ENCODE measurements at places on chromosomes 7 and 10.

DNA sequence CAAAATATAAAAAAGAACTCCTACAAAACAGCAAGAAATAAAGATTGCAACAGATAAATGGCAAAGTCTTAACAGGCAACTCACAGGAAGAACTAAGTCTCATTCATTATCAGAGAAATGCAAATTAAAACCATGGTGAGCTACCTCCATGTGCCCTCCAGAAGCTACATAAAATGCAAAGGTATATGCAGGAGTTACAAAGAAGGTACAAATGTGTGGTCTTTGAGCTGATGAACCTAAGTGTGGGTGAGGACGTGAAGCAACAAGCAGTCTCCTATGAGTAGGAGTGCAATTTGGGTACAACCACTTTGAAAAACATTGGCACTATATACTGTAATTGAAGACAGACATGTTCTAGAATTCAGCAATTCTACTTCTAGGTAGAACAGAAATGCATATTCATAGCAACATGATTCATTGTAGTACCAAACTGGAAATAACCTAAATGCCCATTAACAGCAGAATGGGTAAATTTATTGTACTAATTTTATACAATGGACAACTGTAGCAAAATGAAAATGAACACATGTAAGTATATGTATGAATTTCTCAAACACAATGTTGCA is 61.6 kb upstream of the KCNMA1 start:
- DNase-seq: no peak

GRCh38 chr10:54993148-54993547 is 192.1 kb upstream of the PCDH15 start:
- DNase-seq: no peak

DNA sequence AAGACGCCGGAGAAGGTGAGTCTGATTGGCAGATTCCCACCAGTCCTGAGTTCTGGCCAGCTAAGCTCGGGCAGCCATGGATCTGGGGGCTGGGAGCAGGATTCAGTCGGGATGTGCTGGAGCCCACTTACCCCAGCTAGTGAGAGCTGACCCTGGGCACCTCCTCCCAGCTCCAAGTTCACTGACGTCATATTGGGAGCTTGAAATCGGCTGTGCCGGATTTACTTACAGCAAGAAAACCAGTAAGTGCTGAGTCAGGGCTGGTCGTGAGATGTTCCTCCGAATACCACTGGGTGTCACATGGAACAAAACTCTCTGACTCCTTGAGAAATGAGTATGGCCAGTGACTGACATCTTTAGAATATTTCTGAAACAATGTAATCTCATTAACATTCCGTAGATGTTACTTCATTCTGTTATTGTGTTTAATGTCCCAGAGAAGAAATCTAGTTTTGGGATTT is 621.2 kb downstream of the SDK1 start:
- DNase-seq: no peak

GRCh38 chr10:85193796-85194195 is 865.4 kb downstream of the CCSER2 start:
- no peak for DNase-seq

GRCh38 chr10:122468307-122468925 is 7.1 kb downstream of the HTRA1 start:
- no peak for DNase-seq

DNA sequence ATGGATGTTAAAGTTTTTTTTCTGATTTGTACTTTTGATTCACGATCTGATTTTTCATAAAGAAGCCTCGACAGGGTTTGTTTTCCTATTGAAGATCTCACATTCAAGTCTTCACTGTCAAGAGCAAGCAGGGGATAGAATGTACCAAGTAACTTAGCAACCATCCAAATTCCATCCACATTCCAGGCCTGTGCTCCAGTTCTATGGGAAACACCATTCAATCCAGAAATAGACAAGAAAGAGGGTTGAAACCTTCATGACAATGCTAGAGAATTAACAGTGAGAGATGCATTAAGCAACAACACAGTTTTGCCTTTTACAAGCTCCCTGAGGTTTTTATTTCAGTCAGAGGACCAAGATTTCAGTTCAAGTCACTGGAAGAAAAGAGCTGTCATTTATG is 300.2 kb downstream of the NEBL start:
- no peak for DNase-seq

DNA sequence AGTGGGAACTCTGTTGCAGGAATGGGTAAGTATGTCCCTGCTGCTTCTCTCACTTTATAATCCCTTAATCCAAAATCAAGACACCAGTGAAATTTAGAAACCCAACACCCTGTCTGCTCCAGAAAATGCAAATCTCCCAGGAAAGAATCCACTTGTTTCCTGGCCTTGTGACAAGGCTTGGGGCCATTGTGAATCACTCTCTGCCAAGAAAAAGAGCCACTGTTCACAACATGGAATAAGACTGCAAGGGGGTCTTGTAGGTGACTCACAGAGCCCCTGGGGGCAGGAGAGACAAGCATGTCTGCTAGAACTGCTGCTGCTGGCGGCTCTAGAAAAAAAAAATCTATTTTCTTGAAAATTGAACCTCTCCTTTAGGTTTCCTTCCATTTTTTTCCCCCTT is 191.2 kb downstream of the SORCS1 start:
- DNase-seq: no peak

DNA sequence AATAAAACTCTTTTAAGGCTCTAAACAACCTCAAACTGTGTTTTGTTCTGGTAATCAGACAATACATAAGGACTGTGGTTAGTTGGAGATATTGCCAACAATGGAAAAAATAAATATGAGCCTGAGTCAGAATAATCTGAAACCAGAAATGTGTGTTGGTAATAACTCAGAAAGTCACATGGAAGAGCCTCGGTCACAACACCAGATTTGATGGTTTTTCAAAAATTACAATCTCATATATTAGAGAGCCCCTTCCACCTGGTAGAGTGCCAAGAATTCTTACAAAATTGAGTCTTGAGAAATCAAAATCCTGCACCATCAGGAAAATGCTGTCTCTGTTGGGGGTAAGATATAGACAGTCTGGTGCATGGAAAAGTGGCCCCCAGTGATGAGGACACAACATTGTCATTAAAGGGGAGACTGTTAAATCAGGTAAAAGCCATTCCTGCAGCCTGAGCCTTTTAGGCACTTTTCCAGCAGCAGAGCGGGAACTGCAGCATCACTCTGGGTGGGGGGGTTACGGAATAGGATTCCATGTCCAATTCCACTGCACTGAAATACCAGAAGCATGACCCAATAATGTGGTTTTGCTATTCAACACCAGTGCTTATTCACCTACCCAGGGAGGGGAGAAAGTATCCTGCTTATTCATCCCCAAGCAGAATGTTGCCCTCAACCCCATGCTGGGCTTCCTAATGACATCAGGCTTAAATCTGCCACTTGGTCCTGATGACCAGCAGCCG is 9.5 kb upstream of the ADAM12 start:
- DNase-seq: no peak

- DNase-seq: no peak
Measured at GRCh38 chr10:32144817-32145688, 88.8 kb upstream of the KIF5B start.

Data from NCI-H510A (cell line).